ENCODE measurements at places on chromosomes 7 and 10.

DNA sequence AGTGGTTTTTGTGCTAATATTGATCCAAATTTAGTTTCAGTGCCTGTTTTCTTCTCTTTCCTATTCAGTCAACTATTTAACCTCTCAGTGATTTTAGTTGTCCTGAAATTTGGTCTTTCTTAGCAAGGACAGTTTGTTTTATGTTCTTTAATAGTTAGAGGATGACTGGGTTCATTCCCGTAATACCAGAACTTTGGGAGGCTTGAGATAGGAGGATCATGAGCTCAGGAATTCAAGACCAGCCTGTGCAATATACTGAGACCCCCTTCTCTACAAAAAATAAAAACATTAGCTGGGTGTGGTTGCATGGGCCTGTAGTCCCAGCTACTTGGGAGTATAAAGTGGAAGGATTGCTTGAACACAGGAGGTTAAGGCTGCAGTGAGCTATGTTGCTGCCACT is 148.3 kb downstream of the EXOC4 start:
- DNase-seq = no peak

- no peak for DNase-seq
Observed at GRCh38 chr10:119263951-119264617, 56.7 kb downstream of the GRK5 start.

- no peak for DNase-seq
Observed at GRCh38 chr10:48470893-48471805, 133.7 kb downstream of the ARHGAP22 start.

- no peak for DNase-seq
Observed at GRCh38 chr10:7409732-7410168, 1.1 kb downstream of the SFMBT2 start.

GRCh38 chr10:106897719-106898118 is 266.8 kb downstream of the SORCS1 start:
- no peak for DNase-seq

DNA sequence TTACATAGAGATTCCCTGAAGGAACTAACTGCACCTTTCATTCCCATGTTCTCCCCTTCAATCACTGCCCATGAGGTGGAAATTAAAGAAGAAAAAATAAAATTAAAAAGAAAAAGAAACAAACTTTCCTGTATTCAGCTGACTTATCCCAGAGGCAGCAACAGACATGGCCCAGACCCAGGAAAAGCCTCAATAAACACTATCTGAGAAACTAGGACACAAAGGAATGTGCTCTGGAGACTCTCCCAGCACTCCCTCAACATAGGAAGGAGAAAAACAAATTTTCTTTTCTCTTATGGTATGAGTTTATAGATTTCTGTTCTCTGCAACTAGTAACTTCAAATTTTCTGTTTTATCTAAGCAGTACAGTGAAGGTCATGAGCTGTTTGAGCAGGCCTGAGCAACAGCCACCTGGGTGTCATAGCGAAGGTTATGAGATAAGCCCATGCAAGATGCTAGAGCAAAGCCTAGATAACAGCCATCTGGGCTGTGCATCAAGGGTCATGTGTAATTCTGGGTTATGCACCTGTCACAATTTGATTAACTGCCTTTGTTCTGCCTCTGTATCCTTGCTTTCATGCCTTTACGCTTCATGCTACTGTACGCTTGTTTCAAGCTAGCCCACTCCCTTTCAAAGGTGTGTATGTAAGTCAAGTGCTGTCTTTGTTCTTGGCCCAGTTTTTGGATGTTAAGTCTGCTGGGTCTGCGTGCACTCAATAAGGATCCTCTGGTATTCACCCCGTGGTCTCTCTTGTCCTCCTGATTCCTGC is 11.0 kb upstream of the OR6B1 start:
- DNase-seq = no peak
